Muscle of leg (tissue), 16 donors: ENCODE measurements at places on chromosomes 5 and 9. TPM values are rescaled to one million over a fixed set of nuclear protein-coding genes. Genes with fewer than 3 reads are reported as not detected.

DNA sequence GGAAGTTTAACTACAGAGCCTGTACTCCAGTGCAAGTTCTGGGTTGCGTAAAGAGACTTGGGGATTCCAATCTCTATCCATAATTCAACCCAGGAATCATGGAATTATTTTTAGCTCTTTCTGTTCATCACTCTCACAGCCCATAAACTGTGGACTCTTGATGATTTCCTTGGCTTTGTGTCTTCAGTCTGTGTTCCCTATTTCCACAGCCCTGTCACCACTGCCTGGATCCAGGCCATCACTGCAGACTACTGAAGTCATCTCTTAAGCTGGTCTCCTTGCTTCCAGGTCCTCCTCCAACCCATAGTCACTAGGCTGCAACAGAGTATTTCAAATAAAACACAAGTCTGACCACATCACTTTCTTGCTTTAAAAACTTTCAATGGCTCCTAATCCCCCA, 211.7 kb downstream of the PLK2 start:
- H3K27ac ChIP-seq, result no peak overlapping the region
- DNase-seq, result peak; percentile 46
- H3K4me3 ChIP-seq, result no peak overlapping the region
- no peaks in the 10 kb centered on the region for H3K27me3 ChIP-seq
- H3K36me3 ChIP-seq, result no peaks in the 10 kb centered on the region
- H3K4me1 ChIP-seq, result no peaks in the 10 kb centered on the region

GRCh38 chr5:54570916-54571315, 53.4 kb downstream of the SNX18 start:
- H3K27ac ChIP-seq, result peak overlapping the region; percentile 38
- no peaks in the 10 kb centered on the region for H3K36me3 ChIP-seq
- peaks cover 7% of the 10 kb centered on the region for H3K4me1 ChIP-seq
- H3K27me3 ChIP-seq, result no peaks in the 10 kb centered on the region
- DNase-seq, result peak; percentile 89
- no peak overlapping the region for H3K4me3 ChIP-seq

DNA sequence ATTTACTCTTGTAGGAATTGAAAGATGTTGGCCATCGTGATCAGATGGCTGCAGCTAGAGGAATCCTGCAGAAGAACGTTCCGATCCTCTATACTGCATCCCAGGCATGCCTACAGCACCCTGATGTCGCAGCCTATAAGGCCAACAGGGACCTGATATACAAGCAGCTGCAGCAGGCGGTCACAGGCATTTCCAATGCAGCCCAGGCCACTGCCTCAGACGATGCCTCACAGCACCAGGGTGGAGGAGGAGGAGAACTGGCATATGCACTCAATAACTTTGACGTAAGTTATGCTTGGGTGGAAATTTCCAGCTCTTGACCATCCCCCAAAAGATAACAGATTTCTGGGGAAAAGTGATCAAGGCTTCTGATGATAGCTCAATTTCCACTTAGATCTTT, 50.6 kb downstream of the LRRTM2 start:
- no peak overlapping the region for H3K4me3 ChIP-seq
- H3K4me1 ChIP-seq, result peaks cover 8% of the 10 kb centered on the region
- peaks cover 21% of the 10 kb centered on the region for H3K36me3 ChIP-seq
- no peak for DNase-seq
- H3K27me3 ChIP-seq, result no peaks in the 10 kb centered on the region

GRCh38 chr5:158344376-158344775, 485.4 kb upstream of the CLINT1 start:
- DNase-seq, result peak; percentile 48
- no peak overlapping the region for H3K27ac ChIP-seq

- no peaks in the 10 kb centered on the region for H3K27me3 ChIP-seq
- H3K4me3 ChIP-seq, result no peak overlapping the region
- H3K36me3 ChIP-seq, result peaks cover under 1% of the 10 kb centered on the region
- no peak overlapping the region for H3K27ac ChIP-seq
- H3K4me1 ChIP-seq, result no peaks in the 10 kb centered on the region
- no peak for DNase-seq
Measured at GRCh38 chr9:20714442-20715415, 30.7 kb downstream of the FOCAD start.

DNA sequence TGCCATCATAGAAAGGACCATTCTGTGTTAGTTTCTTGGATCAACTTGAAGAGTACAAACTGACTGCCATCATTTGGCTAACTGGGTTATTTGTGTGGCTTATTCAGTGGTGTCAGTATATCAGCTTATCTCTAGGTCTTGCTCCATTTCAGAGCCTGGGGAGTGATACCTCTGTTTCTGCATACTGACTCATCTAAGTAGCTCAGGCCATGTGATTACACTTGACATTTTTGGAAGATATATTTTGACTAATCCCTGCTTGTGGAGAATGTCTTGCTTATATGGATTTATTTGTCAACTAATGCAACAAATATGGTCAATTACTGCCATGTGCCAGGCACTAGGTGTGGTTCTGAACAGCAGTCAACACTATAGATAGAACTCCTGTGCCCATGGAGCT, 311.7 kb downstream of the YTHDC2 start:
- DNase-seq, result no peak
- no peaks in the 10 kb centered on the region for H3K4me1 ChIP-seq
- no peaks in the 10 kb centered on the region for H3K27me3 ChIP-seq
- no peaks in the 10 kb centered on the region for H3K36me3 ChIP-seq
- H3K27ac ChIP-seq, result no peak overlapping the region

GRCh38 chr5:118249386-118249785, 739.0 kb downstream of the DTWD2 start:
- H3K27me3 ChIP-seq, result no peaks in the 10 kb centered on the region
- DNase-seq, result no peak
- no peak overlapping the region for H3K4me3 ChIP-seq

- no peaks in the 10 kb centered on the region for H3K27me3 ChIP-seq
- H3K4me3 ChIP-seq, result no peak overlapping the region
- no peaks in the 10 kb centered on the region for H3K4me1 ChIP-seq
- H3K36me3 ChIP-seq, result no peaks in the 10 kb centered on the region
- no peak overlapping the region for H3K27ac ChIP-seq
Measured at GRCh38 chr9:90340421-90340820, 302.2 kb downstream of the DIRAS2 start.

DNA sequence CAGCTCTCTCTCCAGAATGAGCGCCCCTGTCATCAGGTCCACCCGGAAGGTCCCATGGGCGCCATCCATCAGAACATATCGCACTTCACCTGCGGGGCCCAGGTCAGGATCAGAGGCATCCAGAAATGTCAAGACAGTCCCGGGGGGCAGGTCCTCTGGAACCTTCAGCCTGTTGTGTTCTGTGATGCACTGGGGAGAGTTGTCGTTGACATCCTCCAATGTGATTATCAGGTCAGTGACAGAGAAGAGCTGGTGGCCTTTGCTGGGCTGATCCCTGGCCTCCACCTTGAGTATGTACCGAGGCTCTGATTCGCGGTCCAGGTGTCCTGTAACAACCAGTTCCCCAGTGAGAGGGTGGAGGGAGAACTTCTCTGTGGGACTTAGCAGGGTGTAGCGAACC, 25.2 kb downstream of the FAT2 start:
- no peak for DNase-seq
- H3K4me1 ChIP-seq, result no peaks in the 10 kb centered on the region
- H3K27ac ChIP-seq, result no peak overlapping the region
- no peaks in the 10 kb centered on the region for H3K36me3 ChIP-seq
- H3K4me3 ChIP-seq, result no peak overlapping the region
- no peaks in the 10 kb centered on the region for H3K27me3 ChIP-seq

- no peaks in the 10 kb centered on the region for H3K27me3 ChIP-seq
- H3K4me1 ChIP-seq, result peaks cover 33% of the 10 kb centered on the region
- no peaks in the 10 kb centered on the region for H3K36me3 ChIP-seq
Measured at GRCh38 chr5:149442563-149443182, 63.6 kb upstream of the IL17B start.

DNA sequence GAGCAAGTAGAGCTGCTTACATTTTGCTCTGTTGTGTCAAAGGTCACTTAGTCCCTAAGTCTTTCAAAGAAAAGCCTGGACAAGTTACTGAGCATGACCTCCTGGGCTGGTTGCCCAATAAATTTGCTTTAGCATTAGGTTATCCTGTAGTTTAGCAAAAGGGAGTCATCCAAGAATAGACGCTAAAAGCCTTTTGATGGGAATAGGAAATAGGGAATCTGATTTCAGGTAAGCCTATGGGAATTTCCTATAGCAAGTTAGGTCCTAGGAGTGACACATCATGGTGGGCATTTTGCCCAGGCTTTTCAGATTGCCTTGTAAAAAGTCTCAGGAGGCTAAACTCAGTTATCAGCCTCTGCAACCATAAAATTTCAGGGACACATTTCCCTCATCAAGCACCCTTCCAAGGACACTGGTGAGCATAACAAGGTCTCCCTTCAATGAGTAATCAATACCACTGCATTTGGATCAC, 67.6 kb upstream of the RANBP3L start:
- H3K36me3 ChIP-seq, result no peaks in the 10 kb centered on the region
- H3K27ac ChIP-seq, result no peak overlapping the region
- no peaks in the 10 kb centered on the region for H3K27me3 ChIP-seq
- no peak overlapping the region for H3K4me3 ChIP-seq
- no peaks in the 10 kb centered on the region for H3K4me1 ChIP-seq

DNA sequence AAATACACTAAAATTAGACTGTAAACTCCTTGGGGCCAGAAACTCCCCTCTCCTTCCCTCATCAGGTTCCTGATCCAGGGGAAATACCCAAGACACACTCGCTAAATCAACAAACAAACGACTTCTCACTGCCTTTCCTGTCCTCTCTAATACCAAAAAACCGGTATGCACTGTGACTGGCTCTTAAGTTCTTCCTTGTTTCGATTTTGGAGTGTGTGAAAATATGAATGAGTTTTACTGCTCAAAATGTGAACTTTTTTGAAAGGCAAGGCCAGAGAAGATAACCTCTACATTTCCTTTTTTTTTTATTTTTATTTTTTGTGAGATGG, 81.1 kb upstream of the EPB41L4B start:
- DNase-seq, result no peak
- H3K4me1 ChIP-seq, result no peaks in the 10 kb centered on the region
- H3K27me3 ChIP-seq, result no peaks in the 10 kb centered on the region
- H3K36me3 ChIP-seq, result peaks cover 5% of the 10 kb centered on the region
- no peak overlapping the region for H3K27ac ChIP-seq
- no peak overlapping the region for H3K4me3 ChIP-seq

DNA sequence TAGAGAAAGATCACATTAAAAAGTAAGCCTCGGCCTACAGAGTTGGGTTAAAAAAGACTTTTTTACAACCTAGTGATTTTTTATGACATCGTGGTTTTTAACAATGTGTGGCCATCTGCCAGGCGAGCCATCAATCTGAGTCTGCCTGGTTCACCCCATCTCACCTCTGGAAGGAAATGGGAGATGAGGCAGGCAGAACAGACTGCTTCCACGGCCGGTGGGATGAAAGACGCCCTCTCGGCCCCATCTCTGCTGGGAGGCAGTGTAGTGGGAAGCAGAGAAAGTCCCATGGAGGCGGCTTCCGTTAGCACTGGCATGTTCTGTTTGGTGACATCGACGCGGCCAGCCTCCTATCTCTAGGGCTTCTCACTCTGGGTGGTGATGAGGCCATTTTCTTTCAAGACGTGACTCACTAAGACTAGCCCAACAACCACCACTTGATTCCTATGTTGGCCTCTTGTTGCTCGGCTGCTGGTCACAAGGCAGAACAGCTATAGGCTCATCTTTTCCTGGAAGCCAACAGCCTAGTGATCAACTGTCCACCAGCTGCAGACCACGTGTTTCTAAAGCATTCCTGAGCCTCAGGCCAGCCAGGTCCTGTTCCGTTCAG, 132.4 kb upstream of the OTULINL start:
- peak overlapping the region; percentile 99 for H3K27ac ChIP-seq
- H3K4me1 ChIP-seq, result peaks cover 69% of the 10 kb centered on the region
- H3K36me3 ChIP-seq, result peaks cover 15% of the 10 kb centered on the region

Gene SPARC
- 6,368 TPM for polyA plus RNA-seq

Gene NEUROG1
- polyA plus RNA-seq, result not detected

Gene NDFIP1
- polyA plus RNA-seq, result 65.2 TPM

Gene CSF1R
- polyA plus RNA-seq, result 33.1 TPM

Gene LHX3
- not detected for polyA plus RNA-seq

Gene ESM1
- polyA plus RNA-seq, result 3.6 TPM

Gene TNC
- 30.5 TPM for polyA plus RNA-seq

Gene N4BP3
- polyA plus RNA-seq, result 26.0 TPM

Gene SLC34A1
- polyA plus RNA-seq, result not detected

Gene ADGRV1
- 2.5 TPM for polyA plus RNA-seq

Gene INSL6
- 0.32 TPM for polyA plus RNA-seq
